ENCODE measurements at places on chromosomes 2 and 18. TPM values are rescaled to one million over a fixed set of nuclear protein-coding genes. Genes with fewer than 3 reads are reported as not detected.

The GALNT13 gene
- total RNA-seq: 9.3 TPM

The ADRA2B gene
- 0.14 TPM for total RNA-seq

The CCDC178 gene
- not detected for total RNA-seq

The CNRIP1 gene
- total RNA-seq: 2.3 TPM

The FBXO15 gene
- total RNA-seq: 0.61 TPM

The TRIM54 gene
- 1.1 TPM for total RNA-seq
